Fibroblast of mammary gland (primary cell): ENCODE measurements at places on chromosomes 1 and 21.
A peak's percentile ranks its signal among the peaks of the same experiment; 100 is the strongest.

- DNase-seq: no peak
These were observed 5.6 kb downstream of the TMEM167B start for GRCh38 chr1:109096120-109096519.

- no peak for DNase-seq
These were observed 48.8 kb downstream of the DNM3 start for GRCh38 chr1:171890131-171890530.

DNA sequence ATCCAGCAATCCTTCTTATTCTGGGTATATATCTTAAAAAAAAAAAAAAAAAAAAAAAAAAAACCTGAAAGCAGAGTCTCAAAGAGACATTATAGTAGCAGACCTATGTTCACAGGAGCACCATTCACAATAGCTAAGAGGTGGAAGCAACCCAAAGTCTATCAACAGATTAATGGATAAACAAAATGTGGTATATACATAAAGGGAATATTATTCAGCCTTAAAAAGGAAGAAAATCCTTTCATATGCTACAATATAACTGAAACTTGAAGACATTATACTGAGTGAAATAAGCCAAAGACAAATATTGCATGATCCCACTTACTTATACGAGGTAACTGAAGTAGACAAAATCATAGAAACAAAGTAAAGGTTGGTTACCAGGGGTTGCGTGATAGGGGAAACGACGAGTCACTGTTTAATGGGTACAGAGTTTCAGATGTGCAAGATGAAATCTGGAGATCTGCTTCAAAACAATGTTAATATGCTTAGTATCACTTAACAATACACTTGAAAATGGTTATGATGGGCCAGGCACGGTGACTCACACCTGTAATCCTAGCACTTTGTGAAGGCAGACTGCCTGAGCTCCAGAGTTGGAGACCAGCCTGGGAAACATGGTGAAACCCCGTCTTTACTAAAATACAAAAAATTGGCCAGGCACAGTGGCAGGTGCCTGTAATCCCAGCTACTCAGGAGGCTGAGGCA lies 29.5 kb downstream of the PIK3R3 start:
- no peak for DNase-seq

DNA sequence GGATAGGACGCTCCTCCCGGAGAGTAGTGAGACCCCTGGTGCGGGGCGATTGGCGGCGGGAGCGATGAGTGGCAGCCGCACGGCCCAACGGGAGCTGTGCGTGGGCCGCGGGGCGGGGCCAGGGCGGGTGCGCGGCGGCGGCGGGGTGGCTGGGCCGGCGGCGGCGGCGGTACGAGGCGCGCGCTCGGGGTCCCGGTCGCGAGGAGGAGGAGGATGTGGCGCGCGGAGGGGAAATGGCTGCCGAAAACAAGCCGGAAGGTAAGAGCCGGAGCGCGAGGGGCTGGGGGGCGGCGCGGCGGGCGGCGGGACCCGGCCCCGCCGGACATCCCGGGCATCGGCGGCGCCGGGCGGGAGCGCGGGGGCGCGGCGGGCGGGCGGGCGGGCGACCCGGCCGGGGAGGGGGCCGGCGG lies at the start of gene CAMTA1:
CAMTA1 (plus strand) TSS at position 137 of the 410 bp plus-strand sequence; CDS start at position 214, 77 bp downstream.
- DNase-seq: no peak

GRCh38 chr1:181604482-181605249 lies 121.3 kb downstream of the CACNA1E start:
- no peak for DNase-seq

GRCh38 chr1:22364764-22365163 lies 86.9 kb upstream of the ZBTB40 start:
- no peak for DNase-seq

- DNase-seq: no peak
These were observed 28.3 kb upstream of the EPHA8 start for GRCh38 chr1:22534951-22535350.

DNA sequence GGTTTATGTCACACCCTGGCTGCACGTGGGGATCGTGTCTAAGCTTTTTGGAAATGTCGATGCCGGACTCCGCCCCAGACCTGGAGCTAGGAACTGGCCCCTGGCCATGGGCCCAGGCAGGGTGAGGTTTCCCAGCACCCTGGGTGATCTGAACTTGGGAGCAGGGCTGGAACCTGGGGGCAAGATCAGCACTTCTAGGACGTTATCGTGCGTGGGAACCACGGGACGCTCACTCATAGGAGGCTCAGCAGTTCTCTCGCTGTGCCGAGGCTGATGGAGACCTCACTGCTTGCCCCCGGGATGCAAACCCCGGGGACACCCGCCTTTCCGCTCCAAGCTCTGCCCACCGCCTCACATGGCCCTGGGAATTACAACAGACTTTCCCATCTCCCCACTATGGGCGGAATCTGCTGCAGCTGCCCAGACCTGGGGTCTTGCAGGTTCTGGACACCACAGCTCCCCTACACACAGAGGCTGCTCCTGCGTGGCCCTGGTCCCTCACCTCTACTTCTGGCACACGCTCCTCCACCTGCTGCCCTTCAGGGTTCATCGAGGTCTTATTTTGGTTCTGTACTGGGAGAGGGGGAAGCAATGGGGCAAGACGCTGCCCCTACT lies 35.9 kb downstream of the COL18A1 start:
- no peak for DNase-seq

DNA sequence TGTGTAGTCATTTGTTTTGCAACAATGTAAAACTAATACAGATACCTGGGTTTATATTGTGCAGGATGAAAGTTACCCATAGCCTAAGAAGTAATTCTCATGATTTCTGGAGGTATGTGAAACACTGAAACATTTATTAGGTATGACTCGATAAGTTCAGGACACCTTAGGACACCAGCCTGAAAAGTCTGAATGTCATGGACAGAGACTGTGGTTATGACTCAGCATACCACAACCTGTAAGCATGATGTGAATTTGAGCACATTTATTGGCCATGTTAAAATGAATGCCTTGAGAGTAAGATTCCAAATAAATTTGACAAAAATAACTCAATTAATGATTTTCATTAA lies 1471.7 kb upstream of the B3GALT2 start:
- DNase-seq: peak; percentile 3

DNA sequence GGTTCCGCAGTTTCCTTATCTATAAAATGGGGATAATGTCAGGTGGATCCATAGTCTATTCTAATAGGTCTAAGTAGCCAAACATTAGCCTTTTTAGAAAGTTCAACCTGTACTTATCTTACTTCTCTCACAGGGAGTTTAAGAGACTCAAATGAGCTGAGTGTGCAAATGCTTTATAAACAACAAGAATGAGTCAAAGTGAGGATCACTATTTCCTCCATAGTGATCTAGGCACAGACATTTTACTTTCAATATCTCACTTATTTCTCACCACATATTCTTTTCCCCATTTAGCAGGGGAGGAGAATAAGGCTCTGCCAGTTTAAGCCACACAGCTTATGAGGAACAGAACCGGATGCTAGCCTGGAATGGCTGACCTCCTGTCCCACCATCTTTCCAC lies 92.1 kb upstream of the LMO4 start:
- DNase-seq: peak; percentile 17

DNA sequence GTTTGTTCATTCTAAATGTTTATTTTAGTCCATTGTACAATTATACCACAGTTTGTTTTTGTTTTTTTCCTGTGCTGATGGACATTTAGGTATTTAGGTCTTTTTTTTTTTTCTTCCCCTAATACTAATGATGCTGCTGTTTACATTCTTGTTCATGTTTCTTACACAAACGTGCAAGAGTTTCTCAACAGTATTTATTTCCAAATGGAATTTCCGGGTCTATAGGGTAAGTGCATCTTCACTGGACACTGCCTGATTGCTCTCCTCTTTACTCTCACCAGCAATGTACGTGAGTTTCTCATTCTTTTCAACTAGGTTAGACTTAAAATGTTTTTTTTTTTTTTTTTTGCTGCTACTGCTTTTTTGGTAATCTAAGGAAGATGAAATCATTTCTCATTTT lies 122.7 kb downstream of the PPP1R12B start:
- no peak for DNase-seq

GRCh38 chr21:37711286-37711829 lies 204.9 kb downstream of the KCNJ6 start:
- no peak for DNase-seq

DNA sequence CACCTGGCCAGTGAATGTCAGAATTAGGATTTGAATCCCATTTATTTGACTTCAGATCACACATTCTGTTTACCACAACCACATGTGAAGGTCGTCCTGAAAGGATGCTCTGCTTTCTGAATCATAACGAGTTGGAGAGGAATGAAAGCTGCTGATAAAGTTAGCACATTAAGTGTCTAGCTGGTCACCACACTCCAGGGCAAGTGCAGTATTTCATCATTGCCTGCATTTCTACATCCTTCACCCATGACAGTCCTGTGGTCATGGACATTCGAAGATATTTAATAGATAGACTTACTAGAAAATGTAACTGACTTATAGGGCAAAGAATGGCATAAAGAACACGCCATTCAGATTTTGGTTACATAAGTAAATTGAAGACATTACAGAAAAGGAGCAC lies 52.7 kb upstream of the ST6GALNAC3 start:
- no peak for DNase-seq

DNA sequence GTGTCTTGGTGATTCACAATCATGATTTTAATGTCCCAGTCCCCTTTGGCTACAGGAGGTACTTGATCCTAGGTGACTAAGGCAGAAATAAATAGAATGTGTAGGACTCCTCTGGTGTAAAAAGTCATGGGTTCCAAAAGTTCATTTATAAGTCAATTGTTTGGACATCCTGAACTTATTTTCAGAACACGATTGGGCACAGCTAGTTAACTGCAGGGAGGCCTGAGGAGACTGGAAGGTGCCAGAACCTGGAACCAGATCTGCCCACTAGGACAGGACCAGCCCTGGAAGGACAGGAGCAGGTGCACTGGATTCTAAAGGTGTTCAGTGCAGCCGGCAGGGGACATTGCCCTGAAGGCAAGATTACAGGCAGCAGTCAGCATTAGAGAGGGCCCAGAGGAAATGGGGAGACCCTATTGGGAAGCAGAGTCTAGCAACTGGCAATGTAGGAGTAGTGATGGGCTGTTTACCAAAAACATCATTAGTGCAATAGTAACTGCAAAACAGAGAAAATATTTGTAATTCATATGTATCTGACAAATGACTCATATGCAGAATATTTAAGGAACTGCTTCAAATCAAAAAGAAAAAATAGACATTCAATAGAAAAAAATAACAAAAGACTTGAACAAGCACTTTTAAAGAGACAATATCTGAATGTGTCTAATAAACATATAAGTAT lies 23.6 kb upstream of the HEATR1 start:
- no peak for DNase-seq

DNA sequence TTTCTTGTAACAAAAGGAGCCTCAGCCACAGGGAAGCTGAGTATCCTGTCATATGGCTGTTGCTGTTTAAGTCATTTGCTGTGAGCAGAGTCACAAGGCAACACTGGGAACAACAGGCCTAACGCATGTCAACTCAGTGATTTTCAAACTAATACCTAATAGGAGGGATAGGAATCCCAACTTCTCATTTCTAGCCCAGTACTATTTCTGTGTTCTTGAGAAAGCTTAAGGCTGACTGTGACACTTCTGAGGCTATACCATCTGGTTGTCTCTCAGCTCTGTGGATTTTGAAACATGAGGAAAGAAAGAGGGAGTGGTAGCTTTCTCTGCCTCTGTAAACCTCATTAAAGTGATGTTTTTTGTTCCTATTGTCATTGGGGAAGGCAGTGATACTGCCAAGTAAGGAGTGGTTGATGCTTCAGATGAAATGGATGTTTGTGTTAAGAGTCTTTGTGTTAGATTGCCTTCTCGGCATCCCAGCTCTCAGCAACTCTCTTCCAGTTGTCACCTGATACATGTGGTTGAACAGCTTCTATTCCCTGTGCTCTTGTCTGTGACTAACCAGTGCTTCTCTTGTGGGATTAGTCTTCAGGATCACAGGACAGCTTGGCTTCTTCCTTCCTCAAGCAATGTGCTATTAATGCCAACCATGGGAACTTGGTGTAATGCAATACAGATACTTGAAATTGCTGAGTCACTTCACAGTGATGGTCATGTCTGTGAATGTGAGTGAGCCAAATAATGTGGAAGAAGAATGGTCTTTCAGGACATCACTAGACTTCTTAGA lies 166.8 kb upstream of the IVNS1ABP start:
- peak; percentile 94 for DNase-seq

GRCh38 chr1:78210175-78210574 lies 164.4 kb downstream of the GIPC2 start:
- peak; percentile 41 for DNase-seq

DNA sequence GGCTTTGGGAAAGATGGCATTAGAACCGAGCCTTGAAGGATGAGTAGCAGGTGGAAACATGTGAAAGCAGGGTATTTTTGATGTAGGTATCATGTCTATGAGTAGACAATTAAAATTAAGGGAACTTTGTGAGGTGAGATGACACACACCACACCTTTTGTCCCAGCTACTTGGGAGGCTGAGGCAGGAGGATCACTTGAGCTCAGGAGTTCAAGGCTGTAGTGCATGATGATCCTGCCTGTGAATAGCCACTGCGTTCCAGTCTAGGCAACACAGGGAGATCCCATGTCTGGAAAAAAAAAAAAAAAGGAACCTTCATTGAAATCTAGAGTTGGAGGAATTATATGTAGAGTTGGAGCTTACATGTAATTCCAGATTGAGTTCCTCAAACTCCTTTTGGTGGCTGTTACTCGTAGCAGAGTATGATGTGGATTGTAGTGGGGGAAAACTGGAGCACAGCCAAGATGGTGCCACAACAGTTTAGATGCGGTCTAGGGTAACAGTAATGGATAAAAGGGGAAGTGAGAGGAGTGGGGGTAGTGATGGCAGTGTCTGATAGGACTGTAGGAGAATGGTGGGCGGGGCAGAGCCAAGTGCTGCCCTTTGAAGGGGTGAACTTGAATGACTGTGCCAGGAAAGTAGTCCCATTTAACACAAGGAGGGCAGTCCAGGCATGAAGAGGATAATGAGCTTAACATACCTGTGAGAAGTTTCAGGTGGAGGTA lies 17.4 kb downstream of the AK4 start:
- no peak for DNase-seq

DNA sequence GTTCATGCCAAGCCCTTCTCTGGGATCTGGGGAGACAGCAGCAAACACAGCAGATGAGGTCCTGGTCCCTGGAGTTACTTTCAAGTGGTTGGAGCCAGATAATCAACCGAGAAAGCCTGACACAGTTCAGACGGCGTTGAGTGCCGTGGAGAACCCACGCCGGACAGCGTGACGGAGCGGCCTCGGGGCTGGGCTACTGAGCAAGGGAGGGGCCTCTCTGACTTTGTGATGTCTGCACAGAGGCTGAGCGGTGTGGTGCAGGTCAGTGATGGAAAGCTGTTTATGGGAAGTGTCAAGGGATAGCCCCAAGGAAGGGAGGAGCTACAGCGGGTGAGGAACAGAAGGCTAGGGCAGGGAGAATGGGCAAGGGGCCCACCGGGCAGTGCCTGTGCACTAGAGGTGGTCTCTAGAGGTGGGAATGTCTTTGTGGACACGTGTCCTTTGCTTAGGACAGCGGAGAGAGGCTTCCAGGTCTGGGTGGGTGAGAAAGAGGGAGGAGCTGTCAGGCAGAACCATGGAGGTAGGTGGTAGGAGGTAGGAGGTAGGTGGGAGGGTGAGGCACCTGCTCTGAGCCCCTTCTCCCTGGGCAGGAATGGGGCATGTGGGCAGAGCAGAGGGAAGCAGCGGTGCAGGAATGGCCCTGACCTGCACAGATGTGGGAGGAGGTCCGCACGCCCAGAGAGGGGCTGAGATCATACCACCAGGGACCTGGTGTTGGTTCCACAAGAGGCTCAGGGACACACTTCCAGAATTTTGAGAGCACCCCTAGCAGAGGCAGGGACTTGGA lies 62.8 kb downstream of the RUNX3 start:
- DNase-seq: no peak
